ENCODE measurements at places on chromosomes 3 and 15. TPM values are rescaled to one million over a fixed set of nuclear protein-coding genes. Genes with fewer than 3 reads are reported as not detected.

The CRABP1 gene
- not detected for polyA plus RNA-seq

The GREM1 gene
- 2.4 TPM for polyA plus RNA-seq

The BOC gene
- 4.0 TPM for polyA plus RNA-seq

The IGSF10 gene
- not detected for polyA plus RNA-seq

The PIGZ gene
- polyA plus RNA-seq: 3.6 TPM

The CD200 gene
- polyA plus RNA-seq: 9.6 TPM

The IP6K2 gene
- polyA plus RNA-seq: 167 TPM

The PCOLCE2 gene
- 2.2 TPM for polyA plus RNA-seq

The DPPA2 gene
- polyA plus RNA-seq: not detected

GRCh38 chr3:53261712-53262111, 5.9 kb upstream of the TKT start:
- no peak for DNase-seq

GRCh38 chr3:152474585-152474984, 205.9 kb downstream of the MBNL1 start:
- peak; percentile 48 for DNase-seq

DNA sequence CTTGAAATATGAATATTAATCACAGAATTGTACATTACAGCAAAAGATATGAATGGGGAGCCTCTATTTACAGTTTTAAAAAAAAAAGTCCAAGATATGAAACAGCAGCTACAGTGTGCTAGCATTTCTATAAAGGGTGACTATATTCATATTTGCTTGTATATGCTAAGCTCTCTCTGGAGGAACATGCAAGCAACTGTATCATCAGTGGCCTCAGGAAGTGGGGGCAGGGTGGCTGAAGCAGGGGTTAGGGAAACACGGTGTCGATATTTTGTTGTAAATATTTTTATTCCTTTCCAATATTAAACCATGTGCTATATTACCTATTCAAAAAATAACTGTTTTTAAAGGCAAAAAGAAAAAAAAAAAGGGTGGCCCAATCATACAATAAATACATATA, 2.3 kb downstream of the UACA start:
- DNase-seq: no peak

DNA sequence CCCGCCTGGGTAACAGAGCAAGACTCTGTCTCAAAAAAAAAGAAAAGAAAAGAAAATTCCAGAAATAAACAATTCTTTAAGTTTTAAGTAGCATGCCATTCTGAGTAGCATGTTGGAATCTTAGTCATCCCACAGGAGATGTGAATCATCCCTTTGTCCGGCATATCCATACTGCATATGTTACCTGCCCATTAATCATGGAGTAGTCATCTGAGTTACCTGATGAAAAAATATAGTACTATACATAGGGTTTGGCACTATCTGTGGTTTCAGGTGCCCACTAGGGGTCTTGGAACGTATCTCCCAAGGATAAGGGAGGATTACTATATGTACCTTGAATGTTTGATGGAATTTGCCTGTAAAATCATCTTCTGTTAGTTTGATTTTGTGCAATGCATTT, 6.3 kb upstream of the CCR4 start:
- DNase-seq: no peak

GRCh38 chr3:21216598-21216997, 534.4 kb downstream of the ZNF385D start:
- no peak for DNase-seq

GRCh38 chr15:70439304-70439877, 324.0 kb downstream of the UACA start:
- no peak for DNase-seq

- no peak for DNase-seq
These were observed 21.4 kb downstream of the CHL1 start for GRCh38 chr3:217948-218347.

DNA sequence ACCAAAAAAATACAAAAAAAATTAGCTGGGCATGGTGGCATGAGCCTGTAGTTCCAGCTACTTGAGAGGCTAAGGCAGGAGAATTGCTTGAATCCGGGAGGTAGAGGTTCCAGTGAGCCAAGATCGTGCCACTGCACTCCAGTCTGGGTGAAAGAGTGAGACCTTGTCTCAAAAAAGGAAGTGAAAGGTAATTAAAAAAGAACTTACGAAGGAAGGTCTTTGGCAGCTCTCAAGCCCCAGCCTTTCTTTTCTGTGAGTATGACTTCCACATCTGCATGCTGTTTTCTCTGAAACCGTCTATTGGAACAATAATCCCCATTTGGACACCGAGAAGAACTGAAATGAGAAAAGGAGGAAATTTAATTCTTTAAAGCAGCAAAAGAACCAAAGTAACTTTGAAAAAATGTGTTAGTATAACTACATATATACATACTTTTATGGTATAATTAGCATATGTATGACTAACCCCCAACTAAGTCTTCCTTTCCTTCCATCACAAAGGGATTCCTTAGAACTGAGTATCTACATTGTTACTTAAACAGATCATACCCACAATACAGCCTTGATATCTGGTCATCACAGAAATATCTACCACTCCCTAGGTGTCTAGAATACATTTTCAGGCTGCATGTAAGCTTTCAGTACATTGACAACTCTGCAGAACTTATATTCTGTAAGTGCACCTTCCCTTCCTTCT, 50.1 kb downstream of the SETD2 start:
- DNase-seq: no peak

DNA sequence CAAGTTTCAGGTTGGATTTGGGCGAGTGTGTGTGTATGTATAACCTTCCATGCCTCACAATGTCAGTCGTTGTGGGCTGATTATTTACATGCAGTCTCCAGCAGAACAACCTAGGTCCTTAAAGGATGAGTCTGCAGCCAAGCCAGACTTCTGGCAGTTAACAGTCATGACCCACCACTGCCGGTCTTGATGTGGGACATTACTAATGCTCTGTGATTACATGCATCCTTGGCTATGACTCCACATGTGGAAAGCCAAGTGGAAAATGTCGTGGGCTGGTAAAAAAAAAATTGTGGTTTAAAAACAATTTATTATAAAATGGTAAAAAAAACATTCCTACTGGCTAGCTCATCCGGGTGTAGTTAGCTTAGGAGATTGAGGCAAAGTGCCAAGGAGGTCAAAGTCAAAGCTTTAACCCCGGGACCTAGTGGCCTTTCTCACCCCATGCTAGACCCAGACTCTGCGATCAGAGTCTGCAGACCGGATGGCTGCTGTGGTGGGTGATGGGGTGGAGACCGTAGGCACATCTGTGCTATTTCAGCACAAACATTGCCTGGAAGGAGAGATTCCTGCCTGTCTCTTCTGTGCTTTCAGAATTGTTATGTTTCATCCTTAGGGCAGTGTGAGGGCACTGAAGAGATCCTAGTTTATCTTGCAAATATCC, 6.8 kb downstream of the RARRES1 start:
- DNase-seq: peak; percentile 40

DNA sequence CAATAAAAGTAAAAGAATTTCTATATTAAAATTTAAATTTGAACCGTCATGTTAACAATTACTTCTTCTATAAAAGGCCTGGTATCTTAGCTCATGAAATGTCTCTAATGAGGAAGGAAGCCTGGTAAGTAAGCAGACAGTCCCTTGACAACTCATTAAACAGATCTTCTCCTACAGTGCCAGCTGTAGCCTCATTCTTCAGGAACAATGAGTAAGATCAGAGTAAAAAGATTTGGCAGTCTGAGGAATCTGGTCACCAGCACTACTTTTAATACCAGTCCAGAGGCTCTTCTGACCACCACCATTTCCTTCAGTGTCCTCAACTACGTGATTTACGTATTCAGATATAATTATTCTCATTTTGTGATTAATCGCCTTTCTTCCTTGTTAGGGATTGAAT, 955.0 kb upstream of the ALCAM start:
- no peak for DNase-seq

DNA sequence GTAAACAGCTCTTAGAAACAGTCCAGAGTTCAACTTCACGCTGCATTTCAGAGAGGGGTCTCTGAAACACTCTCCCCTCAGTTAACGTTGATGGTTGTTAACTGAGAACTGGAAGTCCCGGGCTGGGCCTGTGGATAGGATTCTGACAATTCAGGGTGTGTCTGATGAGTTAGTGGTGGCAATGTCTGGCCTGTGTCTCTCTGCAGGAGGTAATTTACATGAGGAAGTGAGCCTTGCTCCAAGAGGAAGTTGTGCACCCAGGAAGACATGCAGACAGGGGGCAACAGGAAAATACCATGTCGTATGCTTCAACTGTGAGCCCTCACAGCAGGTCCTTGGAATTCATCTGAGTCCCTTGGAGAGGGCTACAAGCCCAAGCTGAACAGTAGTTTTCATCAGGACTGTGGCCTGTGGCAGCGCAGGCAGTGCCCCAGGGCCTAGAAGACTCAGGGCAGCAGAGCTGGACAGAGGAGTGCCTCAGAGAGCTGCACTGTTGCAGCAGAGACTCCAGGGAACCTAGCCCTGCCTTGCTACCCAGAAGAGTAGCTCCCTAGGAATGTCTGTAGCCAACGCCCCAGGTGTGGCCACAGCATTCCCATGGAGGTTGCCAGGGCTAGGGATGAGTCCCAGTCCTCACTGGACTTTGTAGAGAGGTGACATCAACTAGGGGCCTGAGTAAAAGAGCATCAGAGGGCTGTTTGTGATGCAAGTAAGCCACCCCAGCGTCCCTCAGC, 104.6 kb upstream of the SELENOK start:
- DNase-seq: no peak

GRCh38 chr3:59908701-59909100, 858.9 kb upstream of the CFAP20DC start:
- no peak for DNase-seq

- no peak for DNase-seq
These were observed 447.8 kb downstream of the FHIT start for GRCh38 chr3:60803216-60804173.

DNA sequence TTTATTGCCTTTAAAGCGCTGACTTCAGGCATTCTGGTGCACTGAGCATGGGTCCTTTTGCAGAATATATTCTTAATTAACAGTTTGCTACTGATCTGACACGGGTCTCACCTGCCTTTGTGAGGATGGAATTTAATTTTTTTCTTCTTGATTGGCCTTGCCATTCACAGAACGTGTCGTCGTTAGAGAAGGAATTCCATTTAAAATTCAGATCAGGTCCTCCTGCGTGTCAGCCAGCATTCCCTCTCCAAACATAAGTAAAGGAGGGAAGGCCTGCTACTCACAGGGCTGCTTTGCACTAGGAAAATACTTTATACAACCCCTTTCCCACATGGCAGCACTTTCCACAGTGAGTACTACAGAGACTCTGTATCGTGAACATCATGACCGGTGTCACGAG, 492.7 kb downstream of the NTRK3 start:
- DNase-seq: no peak

GRCh38 chr3:48034000-48034516, 17.8 kb upstream of the MAP4 start:
- no peak for DNase-seq

DNA sequence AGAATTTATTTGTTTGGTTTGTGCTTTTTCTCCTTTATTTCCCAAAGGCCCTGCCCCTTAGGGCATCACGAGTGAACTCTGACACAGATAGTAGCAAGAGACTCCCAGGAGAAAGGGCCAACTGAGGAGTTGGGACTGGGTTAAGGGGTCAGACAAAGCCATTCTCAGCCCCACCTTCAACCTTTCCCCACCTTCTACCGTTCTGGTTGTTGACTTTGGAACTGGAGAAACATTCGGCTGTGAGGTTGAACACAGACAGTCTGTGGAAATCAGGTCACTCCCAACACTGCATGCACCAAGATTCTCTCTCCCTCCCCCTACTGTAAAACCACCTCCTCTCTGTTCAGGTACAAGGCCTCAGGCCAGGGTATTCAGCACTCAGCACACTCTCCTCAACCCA, 3.9 kb upstream of the BDH1 start:
- DNase-seq: no peak

GRCh38 chr15:78909791-78910228, 35.0 kb downstream of the CTSH start:
- peak; percentile 67 for DNase-seq

GRCh38 chr15:99571299-99571698, 5.5 kb downstream of the MEF2A start:
- DNase-seq: no peak

- DNase-seq: no peak
These were observed 121.9 kb upstream of the PHLDB2 start for GRCh38 chr3:111737047-111737705.

DNA sequence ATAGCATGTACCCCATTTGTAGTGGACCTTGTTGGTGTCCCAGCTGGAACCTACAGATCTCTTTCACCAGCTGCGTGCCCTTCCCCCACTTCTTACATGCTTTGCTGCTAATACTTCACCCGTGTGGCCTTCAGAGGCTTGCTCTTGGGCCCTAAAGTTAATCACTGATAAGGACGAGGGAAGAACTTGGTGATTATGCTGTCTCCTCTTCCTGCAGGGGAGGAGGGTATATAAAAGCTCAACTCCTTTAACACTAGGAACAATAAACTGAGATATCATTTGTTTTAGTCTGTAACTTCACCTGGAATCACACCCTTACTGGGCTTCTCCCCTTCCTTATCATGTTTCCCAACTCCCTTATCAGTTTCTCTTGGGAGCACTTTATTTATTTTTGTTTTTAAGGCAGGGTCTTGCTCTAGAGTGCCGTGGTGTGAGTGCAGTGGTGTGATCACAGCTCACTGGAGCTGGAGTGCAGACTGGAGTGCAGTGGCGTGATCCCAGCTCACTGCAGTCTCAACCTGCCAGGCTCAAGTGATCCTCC, 43.2 kb upstream of the PIK3R4 start:
- DNase-seq: peak; percentile 69

DNA sequence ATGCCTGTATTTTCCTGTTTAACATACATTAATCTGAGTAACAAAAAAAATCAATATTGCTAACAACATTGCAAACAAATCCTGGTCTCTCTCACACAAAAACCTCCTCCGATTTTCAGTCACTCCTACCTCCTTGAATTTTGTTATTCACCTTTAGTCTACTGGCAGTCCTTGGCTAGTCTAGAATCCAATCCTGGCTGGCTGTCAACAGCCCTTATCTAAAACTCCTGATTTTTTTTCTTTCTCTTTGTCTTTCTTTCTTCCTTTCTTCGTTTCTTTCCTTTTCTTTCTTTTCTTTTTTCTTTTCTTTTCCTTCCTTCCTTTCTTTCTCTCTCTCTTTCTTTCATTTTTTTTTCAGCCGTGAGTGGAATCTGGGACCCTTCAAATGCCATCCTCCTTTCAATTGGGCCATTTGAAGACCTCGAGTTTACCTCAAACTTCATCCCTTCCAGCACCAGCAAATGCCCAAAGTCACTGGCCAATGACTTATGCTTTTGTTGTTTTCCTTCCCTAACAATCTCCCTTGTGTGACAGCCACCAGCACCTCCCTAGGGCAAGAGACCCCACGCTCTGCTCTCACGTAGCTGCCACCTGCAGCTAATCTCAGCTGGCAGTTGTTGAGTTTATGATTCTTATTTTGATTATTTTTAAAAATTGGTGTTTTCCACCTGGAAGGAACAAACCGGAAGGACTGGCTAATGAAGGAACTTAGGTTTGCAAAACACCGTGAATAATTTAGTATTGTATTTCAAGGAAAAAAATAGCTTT, 6.8 kb upstream of the ONECUT1 start:
- no peak for DNase-seq
